ENCODE measurements at places on chromosomes 2 and 18.

DNA sequence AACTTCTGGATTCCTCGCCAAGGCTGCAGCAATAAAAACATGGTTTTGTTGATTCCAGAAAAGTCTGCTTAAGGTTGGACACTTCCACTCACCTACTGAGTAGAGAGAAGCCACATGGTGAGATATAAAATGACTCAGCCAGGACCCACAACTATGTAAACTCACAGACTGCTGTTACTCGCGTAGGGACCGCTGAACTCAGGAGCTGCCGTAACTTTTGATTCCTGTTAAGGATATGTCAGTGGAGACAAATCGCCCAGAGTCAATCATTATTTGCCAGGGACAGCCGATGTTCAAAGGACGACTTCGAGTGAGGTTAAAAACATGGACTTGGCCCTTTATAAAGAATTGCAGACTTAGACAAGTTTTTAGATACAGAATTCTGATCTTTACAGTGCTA, 25.6 kb downstream of the CYB5A start:
- no peak for DNase-seq

- no peak for DNase-seq
These were observed 245.5 kb upstream of the KCNJ3 start for GRCh38 chr2:154452906-154453493.

GRCh38 chr2:34602262-34602661, 1003.2 kb upstream of the FAM98A start:
- no peak for DNase-seq

- DNase-seq, result no peak
These were observed 38.4 kb downstream of the METAP1D start for GRCh38 chr2:172038121-172038520.

DNA sequence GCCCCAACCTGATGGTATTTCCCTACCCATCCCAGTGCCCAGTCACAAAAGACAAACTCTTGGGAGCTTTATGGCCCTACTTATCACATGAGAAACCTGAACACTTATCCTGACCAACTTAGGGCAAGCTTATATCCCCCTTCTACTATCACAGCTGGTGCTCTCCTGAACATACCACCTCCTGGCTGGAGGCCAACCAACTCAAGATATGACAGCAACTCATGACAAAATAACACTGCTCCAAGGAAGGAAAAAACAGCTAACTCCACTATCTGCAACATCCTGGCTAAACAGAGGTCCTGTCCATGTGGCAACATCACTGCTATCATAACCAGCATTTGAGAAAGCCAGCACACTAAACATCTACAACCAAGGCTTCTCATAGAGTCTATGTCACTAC, 20.9 kb upstream of the CLASP1 start:
- no peak for DNase-seq

DNA sequence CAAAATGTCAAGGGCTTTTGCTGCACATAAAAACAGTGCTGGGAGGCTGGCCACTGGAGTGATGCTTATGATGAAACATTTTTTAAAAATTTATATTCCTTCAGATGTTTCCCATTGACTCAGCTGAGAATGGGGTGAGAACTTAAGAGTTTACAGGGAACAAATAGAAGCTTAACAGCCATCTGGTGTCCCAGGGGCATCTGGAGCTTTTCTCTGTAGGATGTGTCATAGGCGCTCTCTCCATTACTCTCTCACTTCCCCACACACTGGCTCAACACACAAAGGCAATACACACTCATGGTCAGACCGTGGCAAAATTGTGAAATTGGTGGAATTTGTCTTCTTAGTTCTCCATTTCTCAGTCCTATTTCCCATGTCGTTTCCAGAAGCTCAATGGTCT, 783.1 kb upstream of the LRRTM1 start:
- DNase-seq, result no peak

DNA sequence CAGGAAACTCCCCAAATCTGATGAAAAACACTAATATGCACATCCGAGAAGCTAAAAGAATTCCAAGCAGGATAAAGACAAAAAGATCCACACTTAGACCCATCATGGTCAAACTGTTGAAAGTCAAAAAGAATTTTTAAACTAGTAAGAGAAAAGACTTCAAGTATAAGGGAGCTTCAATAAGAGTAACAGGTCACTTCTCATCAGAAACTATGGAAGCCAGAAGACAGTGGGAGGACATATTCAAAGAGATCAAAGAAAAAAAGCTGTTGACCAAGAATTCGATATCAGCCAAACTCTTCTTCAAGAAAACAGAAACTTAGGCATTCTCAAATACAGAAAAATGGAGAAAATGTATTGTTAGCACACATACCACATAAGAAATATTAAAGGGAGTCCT, 50.4 kb downstream of the ZC3H8 start:
- no peak for DNase-seq

DNA sequence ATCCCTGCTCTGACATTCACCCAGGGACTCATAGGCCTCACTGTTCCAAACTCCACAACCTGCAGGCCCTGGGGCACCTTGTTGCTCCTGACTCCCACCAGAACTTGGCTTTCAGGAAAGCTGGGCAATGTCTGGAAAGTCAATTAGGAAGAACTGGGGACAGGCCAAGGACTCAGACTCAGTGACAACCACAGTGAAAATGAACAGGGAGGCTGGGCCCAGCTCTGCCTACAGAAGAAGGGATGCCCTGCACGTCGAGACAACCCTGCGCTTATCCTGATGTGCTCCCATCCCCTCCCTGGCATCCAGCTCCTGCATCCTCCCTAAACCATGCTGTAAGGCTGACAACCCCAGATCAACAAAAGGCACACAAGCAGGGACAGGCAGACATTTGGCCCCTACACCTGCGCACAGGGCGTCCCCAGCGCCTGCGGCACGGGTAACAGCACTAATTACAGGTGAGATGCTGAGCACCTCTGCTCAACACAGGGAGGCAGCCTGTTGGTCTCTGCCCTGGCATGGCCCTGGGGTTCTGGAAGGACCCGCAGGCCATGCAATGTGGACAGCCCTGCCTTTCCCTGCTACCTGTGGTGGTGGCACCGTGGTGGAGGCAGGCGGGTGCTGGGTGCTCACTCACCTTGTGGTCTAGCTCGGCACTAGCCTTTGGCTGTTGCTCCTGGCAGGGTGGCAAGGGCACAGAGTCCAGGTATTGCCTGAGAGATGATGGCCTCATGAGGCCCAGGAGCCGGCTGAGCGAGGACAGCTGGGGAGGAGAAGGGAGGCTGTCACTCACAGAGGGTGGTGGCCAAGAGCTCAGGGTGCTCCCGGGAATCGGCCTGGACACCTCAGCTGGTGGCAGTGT, 23.6 kb upstream of the SEMA4C start:
- no peak for DNase-seq

- no peak for DNase-seq
These were observed 217.3 kb upstream of the HS6ST1 start for GRCh38 chr2:128535953-128536352.

DNA sequence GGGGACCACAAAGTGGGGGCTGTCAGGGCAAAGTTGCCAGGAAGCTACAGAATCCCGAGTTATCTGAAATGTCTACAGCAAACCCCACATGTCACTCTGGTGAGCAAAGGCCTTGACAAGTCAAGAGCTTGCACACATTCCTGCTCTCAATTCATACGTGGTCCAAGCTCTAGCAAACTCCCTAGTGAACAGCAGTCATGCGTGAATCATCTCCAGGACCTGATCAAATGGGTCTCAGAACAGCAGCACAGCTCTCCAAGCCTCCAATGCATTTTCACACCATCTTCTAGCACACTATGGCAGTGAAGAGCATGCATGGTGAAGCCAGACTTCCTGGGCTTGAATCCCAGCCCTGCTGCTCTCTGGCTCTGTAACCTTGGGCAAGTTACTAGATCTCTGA, 68.5 kb downstream of the MYO5B start:
- DNase-seq, result no peak

- DNase-seq, result no peak
These were observed 75.6 kb upstream of the APCDD1 start for GRCh38 chr18:10378688-10379420.

- no peak for DNase-seq
These were observed 178.9 kb downstream of the GFPT1 start for GRCh38 chr2:69208023-69208595.

- no peak for DNase-seq
These were observed 361.5 kb downstream of the LPIN1 start for GRCh38 chr2:12107939-12108338.

DNA sequence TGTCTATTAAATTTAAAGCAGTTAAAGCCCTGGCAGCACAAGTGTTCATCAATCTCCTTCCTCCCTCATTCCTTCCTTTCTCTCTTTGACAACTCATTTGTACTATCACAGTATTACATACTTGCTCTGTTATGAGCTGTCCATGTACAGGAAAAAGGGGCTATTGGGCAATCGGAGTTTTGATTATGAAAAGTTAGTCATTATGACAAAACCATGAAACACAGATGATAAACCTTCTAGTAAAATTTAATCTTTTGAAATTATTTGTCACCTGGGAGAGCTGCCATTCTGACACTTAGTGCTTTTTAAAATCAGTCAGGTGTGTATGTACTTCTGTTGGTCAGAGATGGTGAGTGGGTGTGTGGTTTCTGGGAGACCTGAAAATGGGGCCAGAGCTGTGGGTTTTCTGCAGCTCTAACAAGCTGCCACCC, 39.4 kb downstream of the MAP4K4 start:
- no peak for DNase-seq

- no peak for DNase-seq
These were observed 90.6 kb upstream of the ARL4C start for GRCh38 chr2:234587341-234588053.

DNA sequence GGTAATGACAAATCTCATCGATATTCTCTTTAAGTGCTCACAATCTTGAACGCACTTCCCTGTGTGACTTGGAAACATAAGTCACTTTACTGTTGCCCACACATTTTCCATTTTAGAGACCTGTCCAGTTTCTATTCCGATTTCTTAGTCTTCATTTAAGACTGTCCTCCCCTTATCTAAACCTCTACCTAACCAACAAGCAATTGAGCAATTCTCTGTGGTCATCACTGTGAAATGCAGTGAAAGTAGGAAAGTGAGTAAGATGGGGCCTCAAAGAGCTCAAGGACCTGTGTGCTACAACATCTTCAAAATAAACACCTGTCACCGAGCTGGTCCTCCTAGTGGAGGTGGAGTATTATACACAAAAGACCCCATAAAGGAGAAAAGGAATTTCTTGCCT, 184.4 kb downstream of the CNTNAP5 start:
- no peak for DNase-seq

DNA sequence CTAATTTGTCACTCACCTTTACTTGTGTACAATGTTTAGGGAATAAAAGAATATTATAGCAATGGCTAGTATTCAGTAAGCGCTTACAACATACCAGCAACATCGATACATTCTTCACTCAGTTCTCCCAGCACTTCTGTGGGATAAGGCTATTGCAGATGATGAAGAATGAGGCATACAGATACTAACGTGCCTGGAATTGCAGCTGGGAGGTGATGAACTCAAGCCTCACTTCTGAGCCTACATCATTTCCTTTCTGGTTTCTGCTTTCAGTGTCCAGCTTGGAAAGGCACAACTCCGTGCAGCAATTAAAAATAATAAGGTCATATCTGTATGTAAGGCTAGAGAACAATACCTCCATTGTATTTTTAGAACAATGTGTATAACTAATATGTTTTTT, 95.4 kb upstream of the AQP4 start:
- no peak for DNase-seq

GRCh38 chr2:61151436-61151835, 10.6 kb upstream of the C2orf74 start:
- no peak for DNase-seq

Measured in CD4-positive, alpha-beta memory T cell (primary cell).